ENCODE measurements at places on chromosomes 7 and 10. TPM values are rescaled to one million over a fixed set of nuclear protein-coding genes. Genes with fewer than 3 reads are reported as not detected.

The CPXM2 gene
- not detected for total RNA-seq

The HOXA10 gene
- 0.19 TPM for total RNA-seq

The CDHR3 gene
- 0.44 TPM for total RNA-seq

The GPR37 gene
- not detected for total RNA-seq

Measured in activated CD8-positive, alpha-beta memory T cell treated with anti-CD3 and anti-CD28 coated beads for 36 hours (primary cell).